ENCODE measurements at places on chromosomes 11 and 22.

- peak; percentile 70 for DNase-seq
These were observed 5.3 kb downstream of the CD44 start for GRCh38 chr11:35144136-35144741.

GRCh38 chr11:67631411-67631810 is 1.7 kb upstream of the NUDT8 start:
- DNase-seq = no peak

DNA sequence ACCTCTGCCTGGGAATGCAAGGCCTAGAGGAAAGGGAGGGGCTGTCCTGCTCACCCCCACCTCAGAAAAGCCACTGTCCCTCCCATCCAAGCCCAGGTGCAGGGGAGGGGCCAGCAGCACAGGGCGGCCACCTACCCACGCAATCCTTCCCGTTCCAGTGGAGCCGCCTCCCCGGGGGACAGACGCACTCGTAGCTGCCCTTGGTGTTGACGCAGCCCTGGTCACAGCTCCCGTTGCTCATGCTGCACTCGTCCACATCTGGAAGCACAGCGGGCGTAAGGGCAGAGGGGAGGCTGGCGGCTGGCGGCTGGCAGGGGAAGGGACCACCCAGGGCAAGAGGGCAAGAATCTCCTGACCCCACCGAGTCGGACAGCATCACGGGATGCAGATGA is 40.3 kb upstream of the TTLL12 start:
- DNase-seq = no peak

GRCh38 chr22:47434336-47435203 is 672.1 kb downstream of the TBC1D22A start:
- no peak for DNase-seq

GRCh38 chr22:19178065-19178656 is 375 bp downstream of the SLC25A1 start:
- DNase-seq = peak; percentile 15
